ENCODE measurements at places on chromosomes 4 and X. TPM values are rescaled to one million over a fixed set of nuclear protein-coding genes. Genes with fewer than 3 reads are reported as not detected.

ASB9 gene
- 0.36 TPM for total RNA-seq

TEX13C gene
- not detected for total RNA-seq

AP1S2 gene
- total RNA-seq: 117 TPM

BEND4 gene
- total RNA-seq: not detected

DCLK2 gene
- 11.3 TPM for total RNA-seq

RAB41 gene
- not detected for total RNA-seq

PNMA6A gene
- 0.18 TPM for total RNA-seq

GRID2 gene
- total RNA-seq: not detected

MCF2 gene
- total RNA-seq: not detected

SLC49A3 gene
- total RNA-seq: under 0.01 TPM

RS1 gene
- not detected for total RNA-seq

- peaks cover 12% of the 10 kb centered on the region for H3K4me1 ChIP-seq
- no peak overlapping the region for H3K4me3 ChIP-seq
- H3K27me3 ChIP-seq: no peaks in the 10 kb centered on the region
Observed at GRCh38 chr4:140106289-140106844, 47.6 kb downstream of the MAML3 start.

DNA sequence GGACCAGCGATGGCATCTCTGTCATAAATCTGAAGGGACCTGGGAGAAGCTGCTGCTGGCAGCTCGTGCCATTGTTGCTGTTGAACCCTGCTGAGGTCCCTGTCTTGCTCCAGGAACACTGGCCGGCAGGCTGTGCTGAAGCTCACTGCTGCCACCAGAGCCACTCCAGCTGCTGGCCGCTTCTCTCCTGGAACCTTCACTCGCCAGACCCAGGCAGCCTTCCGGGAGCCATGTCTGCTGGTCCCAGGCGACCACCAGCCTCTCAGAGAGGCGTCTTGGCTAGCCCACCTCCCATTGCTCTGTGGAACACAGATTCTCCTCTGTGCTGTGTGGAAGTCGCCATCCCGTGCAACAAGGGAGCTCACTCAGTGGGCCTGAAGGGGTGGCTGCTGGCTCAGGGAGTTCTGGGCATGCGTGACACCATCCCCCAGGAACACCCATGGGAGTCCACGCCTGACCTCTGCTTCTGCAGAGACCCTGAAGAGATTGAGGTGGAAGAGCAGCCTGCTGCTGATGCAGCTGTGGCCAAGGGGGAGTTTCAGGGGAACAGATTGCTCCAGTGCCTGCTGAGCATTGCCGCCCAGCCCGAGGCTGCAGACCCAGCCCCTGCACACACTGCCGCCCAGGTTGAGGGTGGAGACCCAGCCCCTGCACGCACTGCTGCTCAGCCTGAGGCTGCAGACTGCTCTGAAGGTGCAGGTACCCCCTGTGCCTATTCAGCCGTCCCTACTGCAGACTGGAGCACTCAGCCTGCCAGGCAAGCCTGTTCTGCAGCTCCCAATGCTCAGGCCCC lies 33.1 kb upstream of the CYP4V2 start:
- H3K27ac ChIP-seq: no peak overlapping the region
- H3K4me3 ChIP-seq: no peak overlapping the region
- no peaks in the 10 kb centered on the region for H3K27me3 ChIP-seq
- H3K36me3 ChIP-seq: no peaks in the 10 kb centered on the region
- DNase-seq: no peak

- no peak overlapping the region for H3K4me3 ChIP-seq
- no peaks in the 10 kb centered on the region for H3K27me3 ChIP-seq
Observed at GRCh38 chrX:9855561-9856283, 69.5 kb downstream of the SHROOM2 start.

- H3K4me1 ChIP-seq: no peaks in the 10 kb centered on the region
- H3K27ac ChIP-seq: no peak overlapping the region
- no peak for DNase-seq
- peaks cover 12% of the 10 kb centered on the region for H3K36me3 ChIP-seq
- H3K27me3 ChIP-seq: no peaks in the 10 kb centered on the region
Observed at GRCh38 chr4:48498895-48499294, 8.8 kb downstream of the ZAR1 start.

DNA sequence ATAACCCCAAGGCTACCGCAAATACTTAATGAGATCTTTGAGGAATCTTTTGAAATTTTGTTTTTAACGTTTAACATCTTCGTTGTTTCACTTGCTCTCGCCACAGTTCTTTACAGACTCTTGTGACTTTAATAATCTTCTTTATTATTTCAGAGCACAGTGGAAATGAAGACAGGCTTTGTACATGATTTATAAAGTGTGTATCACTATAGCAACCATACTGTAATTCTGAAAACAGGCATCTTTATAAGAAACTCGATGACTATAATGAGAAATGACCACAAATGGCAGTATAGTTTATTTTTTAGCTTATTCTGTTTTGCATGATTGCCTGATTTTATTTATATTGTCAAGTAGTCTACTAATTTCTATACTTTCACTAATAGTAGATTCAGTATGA lies 224.4 kb upstream of the GALNTL6 start:
- H3K4me1 ChIP-seq: no peaks in the 10 kb centered on the region
- no peaks in the 10 kb centered on the region for H3K27me3 ChIP-seq
- DNase-seq: no peak

- DNase-seq: no peak
- H3K27ac ChIP-seq: no peak overlapping the region
- H3K27me3 ChIP-seq: no peaks in the 10 kb centered on the region
- no peaks in the 10 kb centered on the region for H3K4me1 ChIP-seq
Observed at GRCh38 chr4:20572976-20573375, 127.3 kb upstream of the PACRGL start.

GRCh38 chrX:70477734-70478075 lies 33.1 kb downstream of the DLG3 start:
- no peak for DNase-seq
- peaks cover 22% of the 10 kb centered on the region for H3K4me1 ChIP-seq
- no peak overlapping the region for H3K4me3 ChIP-seq
- peak overlapping the region; percentile 77 for H3K27ac ChIP-seq

- no peak for DNase-seq
- no peaks in the 10 kb centered on the region for H3K36me3 ChIP-seq
- no peak overlapping the region for H3K4me3 ChIP-seq
- H3K4me1 ChIP-seq: peaks cover 4% of the 10 kb centered on the region
- no peak overlapping the region for H3K27ac ChIP-seq
Observed at GRCh38 chr4:138728566-138728965, 287.0 kb upstream of the NOCT start.

GRCh38 chrX:18468599-18468998 lies 43.2 kb downstream of the CDKL5 start:
- H3K27ac ChIP-seq: no peak overlapping the region
- no peaks in the 10 kb centered on the region for H3K27me3 ChIP-seq
- no peaks in the 10 kb centered on the region for H3K4me1 ChIP-seq

- no peaks in the 10 kb centered on the region for H3K27me3 ChIP-seq
- no peak overlapping the region for H3K4me3 ChIP-seq
- DNase-seq: peak; percentile 2
- H3K27ac ChIP-seq: no peak overlapping the region
- H3K4me1 ChIP-seq: no peaks in the 10 kb centered on the region
Observed at GRCh38 chrX:34521563-34521962, 135.5 kb downstream of the TMEM47 start.

DNA sequence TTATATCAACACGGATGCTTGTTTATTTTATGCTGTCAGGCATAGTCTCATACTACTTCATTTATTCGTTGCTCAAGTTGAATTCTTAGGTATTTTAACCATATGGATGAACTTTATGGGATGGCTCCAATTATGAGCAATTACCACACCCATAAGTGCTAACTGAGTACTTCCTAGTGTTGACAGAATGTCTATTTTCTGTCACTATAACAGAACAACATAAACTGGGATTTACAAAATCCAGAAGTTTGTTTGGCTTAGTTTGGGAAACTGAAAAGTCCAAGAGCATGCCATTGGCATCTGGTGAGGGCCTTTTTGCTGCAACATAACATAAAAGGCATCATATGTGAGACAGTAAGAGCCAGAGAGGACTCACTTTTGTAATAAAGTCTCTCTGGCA lies 21.0 kb downstream of the SULT1E1 start:
- no peak overlapping the region for H3K27ac ChIP-seq
- no peaks in the 10 kb centered on the region for H3K36me3 ChIP-seq
- no peaks in the 10 kb centered on the region for H3K4me1 ChIP-seq
- no peak for DNase-seq

DNA sequence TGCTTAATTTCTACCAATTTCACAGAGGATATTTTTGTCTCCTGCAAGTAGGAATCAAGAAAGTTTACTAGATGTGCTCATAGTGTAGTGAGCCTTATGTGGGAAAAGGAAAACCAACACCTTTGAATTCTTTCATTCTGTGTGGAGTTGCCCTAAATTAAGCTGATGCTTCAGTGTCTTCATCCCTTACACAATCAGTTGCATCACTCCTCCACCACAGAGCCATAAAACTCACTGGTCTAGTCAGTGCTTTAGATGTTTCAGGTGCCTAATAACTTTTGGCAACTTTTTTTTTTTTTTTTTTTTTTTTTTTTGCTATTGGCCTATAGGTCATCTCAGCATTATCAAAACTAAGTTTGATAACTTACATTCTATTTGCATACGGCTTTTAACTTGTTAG lies 41.5 kb downstream of the HHIP start:
- no peak overlapping the region for H3K27ac ChIP-seq
- no peaks in the 10 kb centered on the region for H3K4me1 ChIP-seq
- H3K4me3 ChIP-seq: no peak overlapping the region
- no peaks in the 10 kb centered on the region for H3K36me3 ChIP-seq

- H3K4me1 ChIP-seq: peaks cover 1% of the 10 kb centered on the region
- H3K27me3 ChIP-seq: no peaks in the 10 kb centered on the region
- H3K4me3 ChIP-seq: no peak overlapping the region
- peak; percentile 67 for DNase-seq
Observed at GRCh38 chrX:112651766-112652165, 28.0 kb downstream of the LHFPL1 start.

GRCh38 chr4:88600176-88600838 lies 8.0 kb downstream of the HERC3 start:
- H3K27ac ChIP-seq: no peak overlapping the region
- no peaks in the 10 kb centered on the region for H3K27me3 ChIP-seq
- H3K4me1 ChIP-seq: peaks cover 6% of the 10 kb centered on the region

DNA sequence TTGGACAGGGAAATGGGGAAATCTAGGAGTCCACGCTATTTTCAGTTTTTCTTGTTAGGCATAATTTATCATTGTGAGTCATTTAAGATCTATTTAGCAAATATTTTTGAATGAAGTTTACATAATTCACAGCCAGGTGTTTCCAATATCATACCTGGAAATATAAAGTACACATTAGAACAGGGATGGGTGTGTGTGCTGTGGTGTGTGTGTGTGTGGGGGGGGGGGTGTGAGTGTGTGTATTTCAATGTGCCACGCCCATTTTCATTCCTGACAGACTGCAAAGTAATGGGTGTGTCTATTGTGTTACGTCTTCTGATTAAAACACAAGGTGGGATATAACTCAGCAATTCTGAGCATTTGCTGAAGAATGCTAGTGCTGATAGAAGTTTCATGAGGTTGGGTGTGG lies 33.2 kb downstream of the ARHGAP10 start:
- DNase-seq: no peak
- no peak overlapping the region for H3K27ac ChIP-seq
- no peaks in the 10 kb centered on the region for H3K36me3 ChIP-seq
- H3K4me3 ChIP-seq: no peak overlapping the region
- no peaks in the 10 kb centered on the region for H3K27me3 ChIP-seq

DNA sequence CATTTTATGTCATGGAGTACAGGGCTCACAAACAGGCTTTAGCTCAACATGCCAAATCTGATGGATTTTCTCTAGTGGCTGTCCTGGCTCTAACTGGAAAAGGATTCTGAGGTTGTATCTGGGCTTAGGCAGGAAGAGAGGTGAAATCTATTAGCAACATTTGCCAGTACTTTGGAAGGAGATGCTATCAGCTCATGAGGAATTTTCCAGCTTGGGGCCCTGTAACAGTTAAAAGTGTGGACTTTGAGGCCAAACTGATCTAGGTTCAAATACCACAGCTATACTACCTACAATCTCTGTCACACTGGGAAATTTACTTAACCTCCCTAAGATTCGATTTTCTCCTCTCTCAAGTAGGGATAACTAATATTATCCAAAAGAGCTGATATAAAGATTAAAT lies 119.0 kb upstream of the HCCS start:
- H3K27me3 ChIP-seq: no peaks in the 10 kb centered on the region
- no peaks in the 10 kb centered on the region for H3K4me1 ChIP-seq
- no peak for DNase-seq

- DNase-seq: peak; percentile 74
- no peaks in the 10 kb centered on the region for H3K27me3 ChIP-seq
- no peak overlapping the region for H3K4me3 ChIP-seq
- H3K4me1 ChIP-seq: peaks cover 3% of the 10 kb centered on the region
- H3K36me3 ChIP-seq: no peaks in the 10 kb centered on the region
- H3K27ac ChIP-seq: no peak overlapping the region
Observed at GRCh38 chr4:54897590-54897989, 227.8 kb downstream of the KDR start.

DNA sequence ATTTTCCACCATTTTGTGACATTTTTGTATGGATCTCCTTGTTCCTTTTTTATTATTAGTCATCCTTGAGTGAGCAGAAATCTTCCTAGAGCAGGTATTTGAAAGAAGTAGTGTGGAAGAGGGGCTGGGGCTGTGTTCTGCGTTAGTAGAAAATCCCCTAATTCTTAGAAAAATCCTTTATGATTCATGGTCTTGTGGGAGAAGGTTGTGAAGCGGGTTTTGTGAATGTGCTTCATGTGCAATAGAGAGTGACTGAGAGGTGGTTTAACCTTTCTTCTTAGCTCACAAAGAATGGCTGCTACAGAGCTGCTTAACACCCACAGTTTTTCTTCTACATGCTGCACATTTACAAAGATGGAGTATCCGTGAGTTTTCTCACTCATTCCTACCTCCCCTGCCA lies 220.5 kb downstream of the IDS start:
- H3K27me3 ChIP-seq: no peaks in the 10 kb centered on the region
- H3K27ac ChIP-seq: no peak overlapping the region
- no peaks in the 10 kb centered on the region for H3K36me3 ChIP-seq
- H3K4me1 ChIP-seq: no peaks in the 10 kb centered on the region
- no peak overlapping the region for H3K4me3 ChIP-seq

GRCh38 chrX:150806827-150807226 lies 91.6 kb downstream of the CD99L2 start:
- H3K27ac ChIP-seq: no peak overlapping the region
- DNase-seq: no peak
- no peak overlapping the region for H3K4me3 ChIP-seq

DNA sequence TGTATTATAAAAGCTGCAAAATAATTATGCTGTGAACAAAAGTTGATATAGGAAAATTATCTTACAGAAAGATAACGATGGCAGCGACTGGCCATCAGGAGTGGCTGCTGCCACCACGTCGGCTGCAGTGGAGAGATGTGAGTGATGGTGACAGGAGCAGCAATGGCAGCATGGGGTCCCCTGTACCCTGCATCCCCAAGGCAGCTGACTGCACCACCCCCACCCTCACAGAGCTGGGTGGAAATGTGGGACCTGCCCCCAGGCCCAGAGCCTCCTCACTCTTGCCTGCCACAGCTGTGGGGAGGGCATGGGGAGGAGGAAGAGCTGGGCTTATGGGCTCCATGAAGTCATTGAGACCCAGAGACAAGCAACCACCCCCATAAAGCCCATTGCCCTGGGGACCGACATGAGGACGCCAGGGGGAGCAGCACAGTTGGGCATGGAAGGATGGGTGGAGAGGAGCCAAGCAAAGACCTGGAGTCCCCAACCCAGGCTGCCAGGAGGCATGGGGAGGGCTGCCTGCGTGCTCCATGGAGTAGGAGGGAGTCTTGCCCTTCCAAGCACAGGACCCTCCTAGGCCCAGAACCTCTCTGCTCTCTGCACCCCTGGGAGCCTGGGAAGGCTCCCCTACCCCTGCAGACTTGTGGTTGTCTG lies 1090.5 kb downstream of the PCDH18 start:
- no peaks in the 10 kb centered on the region for H3K36me3 ChIP-seq
- DNase-seq: no peak
- no peaks in the 10 kb centered on the region for H3K4me1 ChIP-seq
- no peaks in the 10 kb centered on the region for H3K27me3 ChIP-seq
